ENCODE measurements at places on chromosomes 2 and 18. TPM values are rescaled to one million over a fixed set of nuclear protein-coding genes. Genes with fewer than 3 reads are reported as not detected.

Gene HDAC4
- total RNA-seq = 19.3 TPM

Gene OSR1
- 2.7 TPM for total RNA-seq

Gene FBXO48
- total RNA-seq = 0.56 TPM

Gene TDRD15
- not detected for total RNA-seq

Gene PRKAG3
- total RNA-seq = not detected

Gene HS1BP3
- total RNA-seq = 22.9 TPM

Gene MC4R
- total RNA-seq = not detected

Gene CXCR2
- 0.09 TPM for total RNA-seq

Gene SIX3
- not detected for total RNA-seq

Gene FKBP7
- total RNA-seq = 6.9 TPM

Gene AQP12A
- total RNA-seq = not detected

Gene IGFBP2
- 678 TPM for total RNA-seq

Gene CMPK2
- total RNA-seq = not detected

Gene SERPINB2
- total RNA-seq = 205 TPM

Gene CAVIN2
- 4.9 TPM for total RNA-seq

Gene ACTG2
- 2.3 TPM for total RNA-seq

Gene UGT1A8
- total RNA-seq = 0.37 TPM

Gene RGPD3
- 0.09 TPM for total RNA-seq

Gene GAL3ST2
- total RNA-seq = not detected

Gene SLC14A1
- not detected for total RNA-seq

Gene LYG1
- not detected for total RNA-seq

Gene AMMECR1L
- total RNA-seq = 9.2 TPM

Gene LAMA3
- 462 TPM for total RNA-seq

Gene HK2
- total RNA-seq = 34.5 TPM

Gene ERBB4
- not detected for total RNA-seq

Gene PDE6D
- 26.4 TPM for total RNA-seq

Gene CAD
- total RNA-seq = 51.4 TPM

Gene CNTNAP5
- total RNA-seq = not detected

Gene TEX44
- total RNA-seq = not detected

Gene SYT4
- not detected for total RNA-seq

Gene DDX1
- total RNA-seq = 47.4 TPM

Gene TBR1
- not detected for total RNA-seq
